ENCODE measurements at places on chromosomes 4 and X.

DNA sequence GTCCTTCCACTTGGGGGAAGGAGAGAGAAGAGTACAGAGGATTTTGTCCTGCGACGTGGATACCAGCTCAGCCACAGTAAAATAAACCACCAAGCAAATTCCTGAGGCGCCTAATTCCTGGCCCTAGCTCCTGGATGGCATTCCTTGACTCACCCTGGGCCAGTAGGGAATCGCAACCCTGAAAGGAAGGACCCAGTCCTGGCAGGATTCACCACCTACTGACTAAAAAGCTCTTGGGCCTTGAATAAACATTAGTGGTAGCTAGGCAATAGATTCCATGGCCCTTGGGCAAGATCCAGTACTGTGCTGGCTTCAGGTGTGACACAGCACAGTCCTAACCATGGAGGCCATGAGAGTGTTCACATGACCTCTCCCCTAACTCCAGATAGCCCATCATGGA lies 45.6 kb downstream of the GABRA3 start:
- no peak for DNase-seq

GRCh38 chrX:10630320-10630719 lies 9.9 kb upstream of the MID1 start:
- no peak for DNase-seq

- no peak for DNase-seq
Observed at GRCh38 chr4:119260528-119260927, 48.0 kb downstream of the USP53 start.

- no peak for DNase-seq
Observed at GRCh38 chr4:113358784-113359183, 309.3 kb downstream of the ANK2 start.

DNA sequence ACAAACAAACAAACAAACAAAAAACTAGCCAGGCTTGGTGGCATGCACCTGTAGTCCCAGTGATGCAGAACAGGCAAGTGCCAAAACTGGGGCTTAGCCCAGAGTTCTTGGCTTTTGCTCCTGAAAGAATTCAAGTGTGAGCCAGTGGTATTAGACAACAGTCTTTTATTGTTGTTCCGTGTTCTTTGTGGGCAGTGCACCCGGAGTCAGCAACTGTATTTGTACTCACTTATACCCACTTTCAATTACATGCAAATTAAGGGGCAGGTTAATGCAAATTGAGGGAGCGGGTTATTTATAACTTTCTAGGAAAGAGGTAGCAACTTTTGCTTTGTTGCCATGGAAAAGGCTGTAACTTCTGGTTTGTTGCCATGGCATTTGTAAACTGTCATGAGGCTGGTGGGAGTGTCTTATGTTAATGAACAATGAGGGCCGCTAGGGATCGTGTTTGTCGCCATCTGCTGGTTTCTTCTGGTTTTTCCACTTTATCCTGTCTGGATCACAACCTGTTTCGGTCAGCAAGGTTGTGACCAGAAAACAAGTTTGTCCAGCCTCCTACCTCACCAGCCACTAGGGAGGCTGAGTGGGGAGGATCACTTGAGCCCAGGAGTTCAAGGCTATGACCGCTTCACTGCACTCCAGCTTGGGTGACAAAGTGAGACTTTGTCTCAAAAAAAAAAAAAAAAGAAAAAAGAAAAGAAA lies 88.8 kb upstream of the ESX1 start:
- DNase-seq, result no peak

DNA sequence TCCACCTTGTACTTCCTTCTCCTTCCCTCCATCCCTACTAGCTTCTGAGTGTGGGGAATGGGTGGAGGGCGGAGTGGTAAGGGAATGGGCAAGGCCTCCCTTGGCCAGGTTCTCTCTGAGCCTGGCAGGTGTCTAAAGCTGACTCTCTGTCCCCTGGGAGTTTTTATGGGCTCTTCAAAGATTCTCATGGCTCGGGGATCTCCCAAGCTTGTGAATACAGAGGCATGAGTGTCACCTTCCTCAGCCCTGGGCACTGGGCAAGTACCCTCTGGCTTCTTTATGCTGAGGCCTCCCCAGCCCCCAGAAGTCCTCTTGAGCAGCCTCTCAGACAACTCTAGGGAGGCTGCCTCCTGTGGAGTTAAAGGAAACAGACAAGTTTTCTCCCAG lies 32.5 kb upstream of the DDX3X start:
- DNase-seq, result no peak

DNA sequence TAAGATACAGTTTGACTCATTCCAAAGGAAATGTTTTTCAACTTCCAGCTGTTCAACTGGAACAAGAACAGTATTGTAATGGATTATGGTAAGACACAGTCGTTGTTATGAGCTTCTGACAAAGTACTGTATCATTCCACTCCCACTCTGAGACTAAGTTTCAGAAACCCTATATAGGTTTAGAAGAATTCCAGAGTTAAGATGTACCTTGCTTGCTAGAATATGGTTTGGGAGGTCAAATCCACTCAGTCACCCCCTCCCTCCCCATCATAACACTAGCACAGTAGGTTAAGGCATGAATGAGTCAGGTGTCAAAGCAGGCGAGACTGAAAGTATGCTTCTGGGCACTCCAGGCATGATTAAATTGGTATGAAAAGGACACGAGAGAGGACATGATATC lies 339.7 kb downstream of the DMD start:
- DNase-seq, result no peak

DNA sequence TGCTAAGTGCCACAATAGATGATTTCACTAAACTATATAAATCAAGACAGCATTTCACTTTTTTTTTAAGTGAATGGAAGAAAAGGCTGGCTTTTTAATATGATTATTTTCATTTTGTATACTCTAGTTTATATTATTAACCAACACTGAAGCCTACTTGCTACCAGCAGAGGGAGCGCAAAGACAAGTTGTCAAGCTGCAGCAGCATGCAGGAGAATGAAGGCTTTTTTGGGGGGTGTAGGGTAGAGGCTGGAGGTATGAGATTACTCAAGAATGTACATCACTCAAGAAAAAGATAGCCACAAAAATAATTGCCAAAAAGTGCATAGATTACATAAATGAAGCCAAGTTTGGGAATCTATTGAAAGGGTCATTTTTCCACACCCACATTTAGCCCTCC lies 519.5 kb downstream of the FGF13 start:
- DNase-seq, result no peak

- no peak for DNase-seq
Observed at GRCh38 chr4:123488916-123489315, 92.3 kb downstream of the SPRY1 start.

DNA sequence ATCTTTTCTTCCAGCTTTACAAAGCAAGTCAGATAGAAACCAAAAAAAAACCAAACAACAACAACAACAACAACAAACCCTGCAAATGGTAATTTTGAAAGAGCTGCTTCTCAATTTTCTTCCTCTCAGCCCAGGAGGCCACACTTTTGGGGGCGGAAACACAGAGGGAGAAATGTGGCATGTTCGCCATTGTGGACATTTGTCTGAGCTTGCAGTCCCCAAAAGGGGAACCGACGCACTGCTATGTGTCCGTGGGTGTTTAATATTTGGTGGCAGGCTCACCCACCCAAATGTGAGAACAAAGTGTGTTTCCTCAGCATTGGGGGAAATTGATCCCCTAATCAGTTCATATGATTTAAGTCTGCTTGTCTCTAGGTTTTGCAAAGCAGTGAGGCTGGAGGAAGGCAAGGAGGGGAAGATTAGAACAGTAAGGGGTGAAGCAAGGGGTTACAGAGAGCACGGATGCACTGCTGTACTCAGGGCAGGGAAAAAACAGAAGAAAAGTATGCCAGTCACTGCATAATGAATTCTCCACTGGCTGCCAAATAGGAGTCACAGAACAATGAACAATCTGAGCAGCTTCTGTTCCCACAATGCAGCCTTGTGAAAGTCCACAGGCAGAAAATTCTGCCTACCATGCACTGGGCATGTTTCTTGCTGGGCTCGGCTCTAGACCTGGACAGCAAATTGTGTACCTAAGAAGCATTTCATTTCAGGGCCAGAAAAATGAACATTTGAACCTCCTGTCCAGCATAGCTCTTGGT lies 74.7 kb upstream of the GPM6B start:
- no peak for DNase-seq

- DNase-seq, result no peak
Observed at GRCh38 chrX:118729042-118729652, 1.7 kb downstream of the IL13RA1 start.

DNA sequence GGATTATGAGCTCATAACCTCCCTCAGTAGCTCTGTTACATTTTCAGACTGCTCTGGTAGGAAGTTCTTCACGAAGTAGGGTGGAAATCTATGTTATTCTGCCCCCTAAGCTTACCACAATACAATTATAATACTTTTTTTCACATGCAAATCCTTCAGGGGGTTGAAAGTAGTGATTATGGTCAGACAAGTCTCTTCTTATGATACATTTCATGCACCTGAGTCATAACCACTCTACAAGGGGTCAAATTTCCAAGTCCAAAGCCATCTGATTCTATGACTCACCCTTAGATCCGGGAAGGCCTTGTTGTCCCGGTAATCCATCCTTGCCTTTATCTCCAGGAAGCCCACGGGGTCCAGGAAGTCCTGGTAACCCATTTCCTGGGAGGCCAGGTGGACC lies 95.2 kb downstream of the ATG4A start:
- no peak for DNase-seq

GRCh38 chrX:109992203-109992602 lies 10.7 kb upstream of the TMEM164 start:
- no peak for DNase-seq

DNA sequence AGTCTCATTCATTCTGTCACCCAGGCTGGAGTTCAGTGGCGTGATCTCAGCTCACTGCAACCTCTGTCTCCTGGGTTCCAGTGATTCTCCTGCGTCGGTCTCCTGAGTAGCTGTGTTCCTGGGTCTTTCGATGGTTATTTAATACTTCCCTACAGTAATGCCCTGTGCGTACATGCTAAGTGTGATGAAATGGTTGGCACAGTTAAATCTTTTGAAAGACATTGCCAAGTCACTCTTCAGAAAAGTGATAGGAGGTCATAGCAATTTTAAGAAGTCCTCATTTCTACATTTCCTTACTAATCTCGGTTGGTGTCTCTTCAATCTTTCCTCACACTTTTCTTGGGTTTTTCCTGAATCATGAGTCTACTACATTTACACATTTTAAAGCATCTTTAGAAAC lies 14.4 kb downstream of the HTT-AS start:
- DNase-seq, result no peak

DNA sequence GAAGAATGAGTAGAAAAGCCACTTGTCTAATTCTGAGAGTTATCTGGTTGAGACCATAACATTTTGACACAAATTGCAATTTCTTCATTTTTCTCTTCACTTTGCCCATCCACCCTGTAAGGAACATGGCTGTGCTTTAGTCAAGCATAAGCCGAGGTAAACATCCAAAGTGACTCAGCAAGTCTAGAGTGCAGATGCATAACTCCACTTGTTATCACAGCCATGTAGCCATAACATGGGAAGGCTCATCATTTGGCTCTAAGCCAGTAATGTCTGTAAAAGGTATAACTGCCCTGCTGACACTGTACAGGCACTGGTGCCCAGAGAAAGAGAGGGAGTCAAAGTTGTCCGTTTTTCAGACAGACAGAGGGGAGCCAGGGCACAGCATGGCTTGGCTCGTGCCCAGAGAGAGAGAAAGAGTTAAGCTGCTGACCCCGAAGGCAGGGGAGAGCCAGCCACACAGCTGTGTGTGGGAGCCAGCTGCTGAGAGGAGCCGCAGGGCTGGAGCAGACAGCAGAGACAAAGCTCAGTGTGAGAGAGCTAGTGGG lies 76.9 kb upstream of the EXOC1L start:
- no peak for DNase-seq

DNA sequence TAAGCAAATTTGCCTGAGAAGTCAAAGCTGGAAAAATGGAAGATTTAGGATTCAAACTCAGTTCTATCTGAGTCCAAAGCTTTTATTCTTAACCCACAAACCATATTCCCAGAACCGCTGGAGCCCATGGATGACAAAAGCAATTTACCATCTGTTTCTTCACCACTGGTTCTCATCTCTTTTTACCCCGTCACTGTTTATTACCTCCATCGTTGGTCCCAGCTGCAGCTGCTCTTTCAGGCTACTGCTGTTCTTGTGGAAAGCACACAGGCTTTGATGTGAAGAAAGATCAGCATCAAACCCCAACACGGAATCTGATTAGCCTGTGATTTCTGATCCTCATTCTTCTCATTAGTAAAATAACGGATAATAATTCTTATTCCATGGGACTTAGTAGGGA lies 9.5 kb downstream of the FBXO8 start:
- no peak for DNase-seq

GRCh38 chr4:10085828-10086505 lies 30.6 kb downstream of the WDR1 start:
- no peak for DNase-seq

DNA sequence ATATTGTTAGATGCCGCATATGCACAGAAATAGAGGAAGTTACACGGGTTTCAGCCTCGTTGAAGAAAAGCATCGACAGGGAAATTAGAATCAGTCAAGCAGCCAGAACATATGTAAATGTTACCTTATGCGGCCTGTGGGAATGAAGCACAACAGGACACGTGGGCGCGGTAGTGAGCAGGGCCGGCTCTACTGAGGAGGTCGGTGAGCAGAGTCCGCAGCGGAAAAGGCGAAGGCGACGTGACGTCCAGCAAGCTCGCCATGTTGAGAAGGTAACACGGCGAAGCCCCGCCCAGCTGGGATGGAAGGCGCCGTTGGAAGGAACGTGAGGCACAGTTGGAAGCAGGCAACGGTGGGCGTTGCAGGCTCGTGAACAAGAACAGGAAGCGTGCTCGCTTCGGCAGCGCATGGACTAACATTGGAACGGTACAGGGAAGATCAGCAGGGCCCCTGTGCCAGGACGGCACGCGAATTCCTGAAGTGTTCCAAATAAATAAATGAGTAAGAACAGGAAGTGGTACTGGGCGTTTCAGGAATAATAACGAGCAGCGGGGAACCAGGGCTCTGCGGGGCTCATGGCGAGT lies 54.6 kb downstream of the MTNR1A start:
- DNase-seq, result no peak

- no peak for DNase-seq
Observed at GRCh38 chr4:98522062-98522461, 136.3 kb downstream of the TSPAN5 start.
